SK-MEL-5 (cell line): ENCODE measurements at places on chromosomes 4 and X. TPM values are rescaled to one million over a fixed set of nuclear protein-coding genes. Genes with fewer than 3 reads are reported as not detected.

DNA sequence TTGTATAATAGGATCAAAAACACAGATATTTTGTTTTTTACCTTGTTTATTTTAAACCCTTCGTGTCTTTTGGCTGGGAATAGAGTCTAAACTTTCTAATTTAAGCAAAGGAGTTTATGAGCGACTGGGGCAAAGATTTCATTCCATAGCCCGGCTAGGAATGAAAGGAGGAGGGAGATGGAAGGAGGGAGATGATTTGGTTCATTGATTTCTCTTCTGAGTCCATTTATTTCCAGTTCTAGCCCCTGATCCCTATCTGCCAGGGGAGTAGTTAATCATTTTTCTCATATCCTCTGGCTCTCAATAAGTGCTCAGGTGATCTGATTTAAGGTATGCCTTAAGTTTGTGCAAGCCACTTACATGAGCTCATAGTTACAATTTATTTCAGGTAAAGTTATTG, 120.0 kb downstream of the SPRY1 start:
- no peak for DNase-seq

DNA sequence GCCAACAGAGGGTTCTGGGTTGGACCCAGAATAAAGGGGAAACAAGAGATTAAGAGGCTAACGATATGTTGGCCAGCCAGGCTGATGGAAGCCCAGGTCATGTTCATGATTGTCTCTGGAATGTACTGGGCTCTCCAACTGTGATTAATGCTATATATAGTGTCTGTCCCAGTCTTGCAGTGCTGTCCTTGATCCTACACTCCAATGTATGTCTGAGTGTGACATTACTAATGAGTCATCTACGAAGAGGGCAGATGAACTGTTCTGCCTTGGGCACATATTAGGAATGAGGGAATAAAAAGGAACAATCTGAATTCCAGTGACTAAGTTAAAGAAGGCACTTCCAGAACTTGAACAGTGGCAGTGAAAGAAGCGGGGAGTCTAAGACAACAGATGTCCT, 142.1 kb downstream of the PDGFRA start:
- no peak for DNase-seq

GRCh38 chr4:1233641-1234308, 15.2 kb downstream of the CTBP1 start:
- DNase-seq, result no peak

DNA sequence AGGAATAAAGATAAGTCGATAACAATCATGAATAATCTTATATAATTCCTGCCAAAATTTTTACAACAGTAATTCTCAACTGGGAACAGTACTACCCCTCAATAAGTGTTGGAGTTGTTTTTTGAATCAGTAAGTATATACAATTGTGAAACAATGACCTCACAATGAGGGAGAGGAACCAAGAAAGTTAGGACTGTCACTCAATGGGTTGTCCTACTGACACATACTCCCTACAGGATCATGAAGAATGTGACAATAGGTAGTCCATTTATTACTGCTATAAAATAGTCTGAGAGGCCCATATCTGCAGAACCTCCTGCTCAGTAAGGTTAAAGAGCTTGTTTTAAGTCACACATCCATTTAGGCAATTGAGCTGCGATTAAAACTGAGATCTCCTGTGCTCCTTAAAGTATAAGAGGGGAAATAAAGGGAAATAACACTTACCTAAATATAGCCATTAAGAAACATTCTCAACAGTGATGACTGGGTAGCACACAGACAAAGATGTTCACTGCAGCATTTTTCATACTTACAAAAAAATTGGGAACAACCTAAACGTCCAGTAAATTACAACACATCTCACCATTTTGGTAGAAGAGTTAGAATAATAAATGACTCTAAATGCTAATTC, 26.2 kb downstream of the FBXW7 start:
- no peak for DNase-seq

- DNase-seq, result no peak
Observed at GRCh38 chr4:8745005-8745790, 126.4 kb downstream of the HMX1 start.

ZFP92 gene
- total RNA-seq, result 0.53 and 0.56 TPM in 2 replicates

GRCh38 chrX:55030271-55031205, at the start of gene ALAS2:
Gene ALAS2 (minus strand): TSS chrX:55030977. CDS start chrX:55026000, 4,977 bp downstream.
- no peak for DNase-seq

EFHC2 gene
- not detected in 2 replicates for total RNA-seq

GRCh38 chrX:115948018-115948923, 222.3 kb upstream of the AGTR2 start:
- peak; percentile 43 for DNase-seq
